ENCODE measurements at places on chromosomes 3 and 15.

DNA sequence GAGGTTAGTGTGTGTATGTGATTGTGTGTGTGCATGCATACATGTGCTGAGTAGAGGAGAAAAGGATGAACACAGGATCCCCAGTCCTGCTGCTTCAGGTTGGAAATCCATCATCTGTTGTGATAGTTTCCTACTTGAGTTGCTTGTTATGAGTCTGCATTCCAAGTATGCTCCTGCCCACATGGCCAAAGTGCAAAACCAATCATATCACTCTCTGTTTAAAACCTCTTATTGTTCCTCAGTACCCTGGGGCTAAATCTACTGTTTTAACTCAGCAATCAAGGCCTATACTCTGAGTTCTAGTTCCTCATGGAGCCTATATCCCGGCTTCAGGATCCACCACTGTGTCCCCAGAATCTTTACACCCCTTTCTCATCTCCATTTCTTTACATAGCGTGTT, 139.9 kb upstream of the TLE3 start:
- no peak for DNase-seq

DNA sequence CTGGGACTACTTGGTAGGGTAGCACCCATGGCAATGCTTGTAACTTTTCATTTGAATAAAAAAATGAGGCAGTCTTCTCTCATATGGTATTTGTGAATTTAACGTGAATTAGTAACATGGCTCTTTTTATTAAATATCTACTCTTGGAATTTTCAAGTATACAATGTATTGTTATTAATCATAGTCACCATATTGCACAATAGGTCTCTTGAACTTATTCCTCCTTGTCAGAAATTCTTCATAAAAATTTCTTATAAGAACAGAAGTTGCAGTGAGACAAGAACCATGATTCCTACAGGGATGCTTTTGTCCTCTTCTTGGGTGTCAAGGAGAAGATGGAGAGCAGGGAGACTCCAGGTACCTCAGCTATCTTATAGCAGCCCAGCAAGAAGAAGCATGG, 203.8 kb upstream of the FEZF2 start:
- no peak for DNase-seq

- DNase-seq: no peak
These were observed 97.9 kb downstream of the APBA2 start for GRCh38 chr15:28983432-28984311.

- DNase-seq: no peak
These were observed 78.4 kb upstream of the PRR23E start for GRCh38 chr3:127114337-127115070.

DNA sequence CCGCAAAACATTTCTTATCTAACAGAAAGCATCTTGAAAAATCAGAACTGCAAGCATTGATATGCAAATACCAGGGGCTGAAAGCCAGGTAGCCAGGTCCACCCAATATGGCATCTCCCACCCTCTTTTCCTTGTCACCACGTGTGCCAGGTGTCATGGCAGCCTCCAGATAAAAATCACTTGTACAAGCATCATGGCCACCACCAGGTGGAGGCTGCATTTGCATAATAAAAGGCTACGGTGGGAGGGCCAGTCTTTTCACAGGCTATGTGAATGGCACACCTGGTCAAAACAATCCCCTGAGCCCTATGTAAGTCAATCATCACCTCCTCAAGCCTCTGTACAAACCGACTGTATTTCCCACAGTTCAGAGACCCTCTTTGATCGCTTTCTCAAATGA, 1233.1 kb upstream of the ALCAM start:
- DNase-seq: no peak

All from NB4 (cell line).